ENCODE measurements at places on chromosomes 12 and 14.

GRCh38 chr12:92879698-92880322 lies 49.3 kb downstream of the EEA1 start:
- DNase-seq: no peak

DNA sequence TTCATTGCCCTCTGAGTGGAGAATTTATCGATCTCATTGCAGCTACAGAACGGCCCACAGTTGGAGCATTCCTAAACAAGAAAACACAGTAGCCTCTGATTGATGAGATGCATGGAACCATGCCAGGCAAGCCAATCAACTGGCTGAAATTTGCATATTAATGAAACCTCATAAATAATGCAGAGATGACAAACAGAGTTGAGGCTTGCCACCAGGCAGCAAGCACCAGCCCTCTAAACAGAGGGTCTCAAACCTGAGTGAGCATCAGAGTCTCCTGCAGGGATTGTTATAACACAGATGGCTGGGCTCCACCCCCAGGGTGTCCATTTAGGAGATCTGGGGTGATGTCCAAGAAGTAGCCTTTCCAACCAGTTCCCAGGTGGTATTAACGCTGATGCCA lies 60.9 kb upstream of the CMKLR1 start:
- no peak for DNase-seq

DNA sequence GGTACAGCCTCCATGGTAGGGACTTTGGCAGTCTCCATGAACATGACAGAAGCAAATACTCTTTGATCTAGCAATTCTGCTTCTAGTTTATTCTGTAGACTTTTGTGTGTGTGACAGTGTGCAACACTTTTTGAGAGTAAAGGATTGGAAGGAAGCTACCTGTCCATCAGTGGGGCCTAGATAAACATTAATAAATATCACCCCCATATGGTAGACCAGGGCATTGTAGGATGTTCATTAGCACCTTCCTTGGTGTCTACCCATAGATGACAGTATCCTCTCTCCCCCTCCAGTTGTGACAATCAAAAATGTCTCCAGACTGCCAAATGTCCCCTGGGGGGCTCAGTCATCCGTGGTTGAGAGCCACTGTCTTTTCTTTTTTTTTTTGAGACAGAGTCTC lies 10.8 kb downstream of the SNRNP35 start:
- peak; percentile 22 for DNase-seq

GRCh38 chr12:111904446-111904975 lies 62.5 kb downstream of the MAPKAPK5 start:
- DNase-seq: no peak

GRCh38 chr12:32588604-32589003 lies 90.5 kb upstream of the DNM1L start:
- no peak for DNase-seq

GRCh38 chr12:104263580-104264358 lies 39.8 kb upstream of the EID3 start:
- no peak for DNase-seq

- DNase-seq: no peak
Measured at GRCh38 chr14:60317609-60318008, 68.6 kb downstream of the PPM1A start.

DNA sequence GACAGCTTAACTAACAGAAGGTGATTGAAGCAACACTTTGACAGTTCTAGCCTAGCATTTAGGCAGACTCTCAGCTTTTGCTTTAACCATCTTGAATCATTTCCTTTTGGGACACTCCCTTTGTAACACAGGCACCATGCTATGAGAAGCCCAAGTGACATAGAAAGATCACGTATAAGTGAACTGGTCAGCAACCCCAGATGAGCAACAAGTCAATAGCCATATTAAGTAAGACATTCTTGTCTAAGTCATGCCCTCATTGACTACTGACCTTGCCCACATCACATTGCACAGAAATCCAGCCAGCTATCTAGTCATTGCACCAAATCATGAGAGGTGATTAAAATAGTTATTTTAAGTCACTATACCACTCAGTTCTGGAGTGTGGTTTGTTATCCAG lies 476.8 kb downstream of the TRHDE start:
- DNase-seq: no peak

DNA sequence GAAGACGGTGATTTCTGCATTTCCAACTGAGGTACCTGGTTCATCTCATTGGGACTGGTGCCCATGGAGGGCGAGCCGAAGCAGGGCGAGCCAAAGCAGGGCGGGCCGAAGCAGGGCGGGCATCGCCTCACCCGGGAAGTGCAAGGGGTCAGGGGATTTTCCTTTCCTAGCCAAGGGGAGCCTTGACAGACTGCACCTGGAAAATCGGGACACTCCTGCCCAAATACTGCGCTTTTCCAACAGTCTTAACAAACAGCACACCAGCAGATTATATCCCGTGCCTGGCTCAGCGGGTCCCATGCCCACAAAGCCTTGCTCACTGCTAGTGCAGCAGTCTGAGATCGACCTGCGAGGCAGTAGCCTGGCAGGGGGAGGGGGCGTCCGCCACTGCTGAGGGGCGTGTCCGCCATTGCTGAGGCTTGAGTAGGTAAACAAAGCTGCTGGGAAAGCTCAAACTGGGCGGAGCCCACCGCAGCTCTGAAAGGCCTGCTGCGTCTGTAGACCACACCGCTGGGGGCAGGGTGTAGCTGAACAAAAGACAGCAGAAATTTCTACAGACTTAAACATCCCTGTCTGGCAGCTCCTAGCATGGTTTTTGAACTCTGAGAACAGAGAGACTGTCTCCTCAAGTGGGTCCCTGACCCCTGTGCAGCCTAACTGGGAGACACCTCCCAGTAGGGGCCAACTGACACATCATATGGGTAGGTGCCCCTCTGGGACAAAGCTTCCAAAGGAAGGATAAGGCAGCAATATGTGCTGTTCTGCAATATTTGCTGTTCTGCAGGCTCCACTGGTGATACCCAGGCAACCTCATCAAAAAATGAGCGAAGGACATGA lies 77.2 kb downstream of the BAZ1A start:
- DNase-seq: no peak

GRCh38 chr14:44914849-44915248 lies 46.9 kb downstream of the KLHL28 start:
- DNase-seq: no peak

DNA sequence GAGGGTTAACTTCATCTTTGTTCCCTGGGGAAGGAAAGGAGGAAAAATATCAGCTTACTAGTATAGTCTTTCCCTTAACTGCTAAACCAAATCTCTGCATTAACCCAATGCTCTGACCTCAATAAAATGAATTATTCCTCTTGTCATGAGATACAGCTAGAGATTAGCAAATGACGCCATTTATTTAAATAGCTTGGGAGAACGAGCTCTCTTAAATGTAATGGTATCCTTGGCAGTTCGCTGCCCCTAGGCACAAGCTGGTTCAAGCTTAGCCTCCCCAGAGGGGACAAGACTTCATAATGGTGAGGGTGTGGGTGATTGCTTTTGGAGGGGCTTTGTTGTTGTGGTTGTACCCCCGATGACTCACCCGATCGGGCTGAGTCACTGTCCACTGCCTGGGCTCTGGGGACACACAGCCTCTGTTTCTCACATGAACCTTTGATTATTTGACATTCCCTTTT lies 19.6 kb downstream of the FNTB start:
- no peak for DNase-seq

- no peak for DNase-seq
Measured at GRCh38 chr14:54267172-54267571, 129.6 kb upstream of the CDKN3 start.

DNA sequence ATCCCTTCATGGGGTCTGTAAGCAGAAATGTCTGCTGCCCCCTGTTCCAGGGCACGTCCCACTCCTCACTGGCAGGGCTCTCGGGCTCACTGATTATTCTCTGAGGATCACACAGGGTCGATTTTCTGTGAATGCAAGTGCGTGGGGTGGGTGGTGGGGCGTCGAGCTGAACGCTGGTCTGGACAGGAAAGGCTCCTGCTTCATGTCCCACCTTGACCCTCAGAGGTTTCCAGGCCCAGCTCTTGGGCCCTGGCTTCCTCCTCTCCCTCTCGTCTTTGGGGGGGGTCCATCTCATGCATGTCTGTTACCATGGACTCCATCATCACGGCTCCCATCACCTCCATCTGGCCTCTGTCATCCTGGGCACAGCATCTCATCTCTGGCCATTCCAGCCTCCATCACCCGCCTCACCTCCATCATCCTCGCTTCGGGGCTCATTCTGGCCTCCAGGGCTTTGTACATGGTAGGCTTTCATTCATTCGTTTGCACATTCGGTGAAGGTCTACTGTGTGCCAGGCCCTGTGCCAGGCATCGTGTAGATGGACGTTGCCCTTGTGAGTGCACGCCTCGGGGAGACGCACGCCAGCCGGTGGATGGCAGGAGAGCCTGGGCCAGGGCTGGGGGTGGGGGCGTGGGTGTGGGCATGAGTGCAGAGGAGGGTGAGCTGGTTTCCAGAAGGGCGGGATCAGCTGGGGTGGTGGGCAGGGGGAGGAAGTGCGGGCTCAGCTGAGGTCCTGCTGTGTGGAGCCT lies 34.7 kb downstream of the RTL1 start:
- no peak for DNase-seq

All from activated CD4-positive, alpha-beta T cell treated with anti-CD3 and anti-CD28 coated beads, Interleukin-2, Interleukin-4, amounts not matched to agents 100 ng/mL and 50 ng/mL, durations not matched to agents 16 hours and 8 hours (primary cell).